ENCODE measurements at places on chromosomes 4 and X. TPM values are rescaled to one million over a fixed set of nuclear protein-coding genes. Genes with fewer than 3 reads are reported as not detected.

DNA sequence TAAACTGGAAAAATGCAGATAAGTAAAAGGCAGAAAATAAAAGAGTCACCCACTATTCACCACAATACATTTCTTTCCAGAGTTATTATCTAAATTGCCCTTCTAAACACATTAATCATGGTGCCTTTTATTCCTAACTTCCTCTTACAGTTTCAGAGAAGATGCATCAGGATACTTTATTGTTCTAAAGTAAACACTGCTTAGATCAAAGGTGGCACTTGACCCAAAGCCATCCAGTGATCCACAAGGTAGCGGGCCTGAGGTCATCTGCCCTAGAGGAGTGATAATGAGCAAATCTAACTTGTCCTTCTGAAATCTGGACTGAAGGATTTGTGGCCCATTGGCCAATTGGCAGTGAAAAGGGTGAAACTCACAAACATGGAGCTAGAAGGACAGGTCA, 12.0 kb upstream of the TMEM154 start:
- no peaks in the 10 kb centered on the region for H3K27me3 ChIP-seq
- H3K4me1 ChIP-seq = peaks cover 33% of the 10 kb centered on the region
- H3K36me3 ChIP-seq = no peaks in the 10 kb centered on the region
- H3K27ac ChIP-seq = no peak overlapping the region

DNA sequence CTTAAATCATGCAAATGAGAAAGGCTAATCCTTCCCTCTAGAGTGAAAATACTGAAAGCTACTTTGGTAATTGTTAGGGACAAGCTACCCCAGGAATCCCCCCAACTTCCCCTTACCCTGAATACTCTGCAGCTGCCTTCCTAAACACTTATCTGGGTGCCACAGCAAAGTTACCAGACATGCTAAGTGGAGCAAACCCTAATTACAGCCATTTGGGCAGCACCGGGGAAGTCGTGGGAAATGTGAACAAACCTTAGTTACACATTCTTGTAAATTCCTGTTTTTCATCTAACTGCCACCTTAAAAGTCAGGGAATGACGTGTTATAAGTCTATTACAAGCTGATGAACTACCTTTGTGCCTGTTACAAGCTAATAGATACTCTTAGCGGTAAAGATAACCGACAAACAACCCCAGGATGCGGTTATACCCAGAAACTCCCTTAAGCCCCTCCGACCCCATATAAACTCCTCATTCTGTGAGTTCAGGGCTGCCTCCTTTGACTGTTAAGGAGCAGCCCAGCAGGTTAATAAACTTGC, 66.0 kb upstream of the PLAC8 start:
- no peaks in the 10 kb centered on the region for H3K27me3 ChIP-seq
- no peak overlapping the region for H3K4me3 ChIP-seq
- H3K4me1 ChIP-seq = no peaks in the 10 kb centered on the region
- DNase-seq = no peak

Gene NDUFB11
- 73.4 TPM for total RNA-seq

Gene SORBS2
- total RNA-seq = 849 TPM

All from sigmoid colon (tissue), 7 donors.